ENCODE measurements at places on chromosomes 2 and 18. TPM values are rescaled to one million over a fixed set of nuclear protein-coding genes. Genes with fewer than 3 reads are reported as not detected.

Gene IL1R2
- total RNA-seq = 13.5 TPM

- DNase-seq = no peak
- no peaks in the 10 kb centered on the region for H3K36me3 ChIP-seq
- H3K27me3 ChIP-seq = no peaks in the 10 kb centered on the region
- H3K27ac ChIP-seq = peak overlapping the region; percentile 58
Measured at GRCh38 chr2:224984637-224985036, 57.6 kb downstream of the DOCK10 start.

Gene ALK
- not detected for total RNA-seq

GRCh38 chr2:42464631-42465030, 29.2 kb downstream of the KCNG3 start:
- no peak overlapping the region for H3K4me3 ChIP-seq
- H3K36me3 ChIP-seq = no peaks in the 10 kb centered on the region
- no peak for DNase-seq
- H3K27ac ChIP-seq = no peak overlapping the region
- no peaks in the 10 kb centered on the region for H3K4me1 ChIP-seq

GRCh38 chr2:173286153-173286809, 68.4 kb upstream of the CDCA7 start:
- H3K4me3 ChIP-seq = no peak overlapping the region
- no peak for DNase-seq
- H3K27me3 ChIP-seq = no peaks in the 10 kb centered on the region
- no peaks in the 10 kb centered on the region for H3K4me1 ChIP-seq

Gene KCNG2
- not detected for total RNA-seq

DNA sequence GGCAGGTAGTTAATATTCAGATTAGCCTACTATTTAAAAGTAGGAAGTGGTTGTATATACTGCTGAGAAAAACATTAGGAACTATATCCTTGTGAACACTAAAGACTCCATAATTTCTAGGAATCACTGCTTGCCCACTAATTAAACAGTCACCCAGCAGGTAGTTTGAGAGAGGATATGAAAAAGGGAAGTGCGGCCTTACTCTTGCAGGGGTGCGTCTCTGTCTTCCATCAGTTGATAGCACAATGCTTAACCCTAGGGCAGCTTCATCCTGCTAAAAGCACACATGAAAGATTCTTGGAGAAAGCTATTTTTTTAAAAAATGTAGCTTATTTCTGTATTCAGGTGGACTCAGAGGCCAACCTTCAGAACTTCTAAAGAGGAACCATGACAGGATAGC, 53.1 kb upstream of the ATP5MC3 start:
- H3K36me3 ChIP-seq = no peaks in the 10 kb centered on the region
- DNase-seq = no peak
- no peak overlapping the region for H3K27ac ChIP-seq
- H3K27me3 ChIP-seq = no peaks in the 10 kb centered on the region
- no peak overlapping the region for H3K4me3 ChIP-seq
- H3K4me1 ChIP-seq = peaks cover 3% of the 10 kb centered on the region

DNA sequence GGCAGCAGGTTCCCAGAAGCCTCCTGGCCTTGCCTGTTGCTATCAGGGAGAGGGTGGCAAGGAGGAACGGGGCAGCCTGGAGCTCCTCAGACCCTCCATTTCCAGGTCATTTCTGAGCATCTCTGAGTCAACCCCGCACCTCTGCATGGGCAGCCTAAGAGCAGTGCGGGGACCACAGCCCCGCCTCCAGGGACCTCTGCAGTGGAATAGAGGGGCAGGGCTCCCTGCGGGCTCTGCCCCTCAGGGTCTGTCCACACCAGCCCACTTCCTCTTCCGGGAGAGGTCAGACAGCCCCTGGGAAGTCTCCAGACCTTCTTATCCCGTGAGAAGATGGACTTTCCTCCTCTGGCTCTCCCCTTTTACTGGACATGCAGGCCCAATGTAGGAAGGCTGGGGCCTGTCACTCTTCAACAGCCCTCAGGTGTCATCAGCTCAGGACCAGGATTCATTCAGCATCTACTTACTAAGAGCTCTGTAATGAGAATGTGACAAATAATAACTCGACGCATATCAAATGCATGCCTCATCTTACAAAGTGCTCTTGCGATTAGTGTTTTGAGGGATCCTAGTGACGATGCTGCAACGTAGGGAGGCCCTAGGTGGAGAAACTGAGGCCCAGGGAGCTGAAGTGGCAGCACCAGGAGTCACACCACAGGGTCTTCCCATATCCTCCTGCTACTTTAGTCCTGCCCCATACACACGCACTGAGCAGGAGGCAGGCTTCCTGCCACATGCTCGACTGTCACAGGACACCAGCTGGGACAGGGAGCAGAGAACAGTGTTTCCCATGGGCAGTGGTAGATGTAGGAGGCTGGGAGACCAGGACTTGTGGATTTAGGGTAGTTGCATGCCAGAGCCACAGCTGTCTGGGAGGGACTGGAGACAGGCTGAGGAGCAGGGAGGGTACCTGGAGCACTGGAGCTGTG, 28.0 kb downstream of the SH2D6 start:
- no peaks in the 10 kb centered on the region for H3K4me1 ChIP-seq
- H3K36me3 ChIP-seq = no peaks in the 10 kb centered on the region
- peak overlapping the region; percentile 46 for H3K27ac ChIP-seq
- no peak for DNase-seq
- no peaks in the 10 kb centered on the region for H3K27me3 ChIP-seq
- H3K4me3 ChIP-seq = no peak overlapping the region

DNA sequence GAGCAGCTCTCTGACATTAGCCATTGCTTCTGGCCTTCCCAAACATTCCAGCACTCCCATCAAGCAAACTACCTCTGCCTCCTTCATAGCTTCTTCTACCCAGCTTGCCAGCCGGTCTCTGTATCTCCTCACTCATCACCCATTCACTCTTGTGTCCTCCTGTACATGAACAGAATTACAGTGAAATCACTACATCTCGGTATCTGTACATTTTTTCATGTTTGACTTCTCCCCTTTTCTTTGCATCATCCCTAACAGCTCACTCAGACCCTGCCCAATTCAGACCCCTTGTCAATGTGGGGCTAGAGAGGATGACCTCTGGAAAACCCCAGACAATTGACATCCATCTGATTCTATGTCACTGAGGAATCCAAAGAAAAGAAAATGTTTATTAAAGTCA, 335.8 kb downstream of the TNS1 start:
- no peaks in the 10 kb centered on the region for H3K36me3 ChIP-seq
- H3K27ac ChIP-seq = peak overlapping the region; percentile 41
- DNase-seq = no peak
- no peaks in the 10 kb centered on the region for H3K4me1 ChIP-seq
- no peak overlapping the region for H3K4me3 ChIP-seq
- H3K27me3 ChIP-seq = no peaks in the 10 kb centered on the region

DNA sequence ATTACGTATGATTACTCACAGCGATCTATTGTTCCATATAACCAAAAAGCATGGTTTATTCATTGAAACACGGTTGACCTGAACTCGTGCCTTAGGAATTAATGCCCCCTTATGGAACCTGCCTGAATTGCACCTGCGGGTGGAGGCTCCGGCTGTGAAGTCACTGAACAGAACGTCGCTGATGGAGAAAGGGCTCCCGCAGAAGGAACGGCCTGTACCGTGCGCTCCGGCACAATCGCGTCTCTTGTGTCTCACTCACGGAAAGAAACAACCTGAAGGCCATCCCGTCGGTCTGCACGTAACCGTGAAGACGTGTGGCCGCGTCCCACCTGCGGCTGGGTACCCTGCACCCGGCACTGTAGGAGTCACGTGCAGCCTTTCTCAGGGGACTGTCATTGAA, 133.1 kb downstream of the NFATC1 start:
- no peaks in the 10 kb centered on the region for H3K4me1 ChIP-seq
- H3K36me3 ChIP-seq = no peaks in the 10 kb centered on the region
- no peak overlapping the region for H3K27ac ChIP-seq
- DNase-seq = peak; percentile 64
- no peak overlapping the region for H3K4me3 ChIP-seq

DNA sequence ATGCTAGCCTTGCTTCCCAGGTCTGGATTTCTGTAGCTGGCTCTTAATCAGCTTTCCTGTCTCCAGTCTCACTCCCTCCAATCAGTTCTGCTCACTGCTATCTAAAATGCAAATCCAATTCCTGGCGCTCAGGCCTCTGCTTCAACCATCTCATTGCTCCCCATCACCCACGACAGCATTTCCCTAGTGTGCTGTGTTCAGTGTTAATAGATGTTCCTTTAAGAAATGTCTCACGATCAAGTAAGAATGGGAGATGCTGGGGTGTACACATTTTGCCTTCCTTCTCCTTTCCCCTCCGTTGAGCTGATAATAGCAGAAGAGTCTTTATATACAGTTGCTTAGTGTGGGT, 1.6 kb upstream of the PUM2 start:
- no peak for DNase-seq
- H3K27ac ChIP-seq = peak overlapping the region; percentile 94
- no peaks in the 10 kb centered on the region for H3K36me3 ChIP-seq
- no peak overlapping the region for H3K4me3 ChIP-seq

DNA sequence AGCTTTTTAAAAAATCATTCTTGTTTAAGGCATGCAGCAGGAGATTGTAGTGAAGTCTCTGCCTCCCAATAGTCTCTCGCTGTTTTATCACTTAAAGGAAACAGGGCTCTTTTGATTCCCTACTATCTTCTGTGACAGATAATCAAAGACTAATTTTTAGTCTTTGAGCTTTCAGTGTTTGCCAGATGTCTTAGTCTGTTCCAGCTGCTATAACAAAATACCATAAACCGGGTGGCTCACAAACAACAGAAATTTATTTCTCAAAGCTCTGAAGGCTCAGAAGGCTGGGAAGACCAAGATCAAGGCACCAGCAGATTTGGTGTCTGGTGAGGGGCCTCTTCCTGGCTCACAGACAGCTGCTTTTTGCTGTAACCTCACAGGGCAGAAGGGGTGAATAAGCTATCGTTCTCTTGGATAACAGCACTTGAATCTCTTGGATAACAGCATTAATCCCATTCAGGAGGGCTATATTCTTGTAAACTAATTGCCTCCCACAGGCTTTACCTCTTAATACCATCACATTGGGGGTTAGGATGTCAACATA, 37.8 kb upstream of the STAT4 start:
- no peaks in the 10 kb centered on the region for H3K27me3 ChIP-seq
- H3K36me3 ChIP-seq = no peaks in the 10 kb centered on the region
- DNase-seq = no peak
- no peak overlapping the region for H3K27ac ChIP-seq
- no peak overlapping the region for H3K4me3 ChIP-seq

Gene TCF23
- total RNA-seq = not detected

- no peaks in the 10 kb centered on the region for H3K27me3 ChIP-seq
- no peak overlapping the region for H3K4me3 ChIP-seq
- H3K36me3 ChIP-seq = no peaks in the 10 kb centered on the region
- peak overlapping the region; percentile 86 for H3K27ac ChIP-seq
- H3K4me1 ChIP-seq = peaks cover 8% of the 10 kb centered on the region
- DNase-seq = no peak
Measured at GRCh38 chr2:1815053-1815452, 70.7 kb upstream of the PXDN start.

Data from transverse colon (tissue), 4 donors.